Skeletal muscle cell (primary cell): ENCODE measurements at places on chromosomes 4 and X.

DNA sequence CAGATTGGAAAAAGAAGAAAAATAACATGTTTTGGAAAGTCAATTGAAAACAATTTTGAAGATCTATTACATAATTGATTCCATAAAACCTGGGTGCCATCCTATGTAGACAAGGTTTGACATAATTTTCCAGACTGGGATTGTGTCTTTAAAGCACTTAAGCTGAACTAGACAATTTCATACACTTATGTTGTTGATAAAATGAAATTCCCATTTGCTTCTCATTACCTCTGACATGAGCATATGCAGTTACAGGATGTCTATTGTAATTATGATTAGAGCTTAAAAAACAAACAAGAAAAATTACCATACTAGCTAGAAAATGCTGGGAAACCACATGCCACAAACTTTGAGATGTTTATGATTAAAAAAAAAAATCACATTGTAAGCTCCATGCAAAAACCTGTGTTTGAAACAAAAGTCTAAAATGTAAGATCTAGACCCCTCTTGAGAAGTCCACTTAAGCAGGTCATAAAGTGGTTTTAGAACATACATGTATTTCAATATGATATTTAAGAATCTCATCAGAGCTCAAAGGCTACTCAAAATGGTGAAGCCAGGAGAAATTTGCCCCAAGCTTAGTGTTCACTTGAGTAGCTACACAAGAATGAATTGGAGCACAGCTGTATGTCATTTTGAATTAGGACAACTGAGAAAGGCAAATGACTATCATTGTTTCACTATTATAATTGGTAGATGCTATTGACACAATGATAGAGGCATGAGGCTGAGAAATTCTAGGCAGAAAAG is 181.1 kb upstream of the PABPC4L start:
- DNase-seq = no peak

DNA sequence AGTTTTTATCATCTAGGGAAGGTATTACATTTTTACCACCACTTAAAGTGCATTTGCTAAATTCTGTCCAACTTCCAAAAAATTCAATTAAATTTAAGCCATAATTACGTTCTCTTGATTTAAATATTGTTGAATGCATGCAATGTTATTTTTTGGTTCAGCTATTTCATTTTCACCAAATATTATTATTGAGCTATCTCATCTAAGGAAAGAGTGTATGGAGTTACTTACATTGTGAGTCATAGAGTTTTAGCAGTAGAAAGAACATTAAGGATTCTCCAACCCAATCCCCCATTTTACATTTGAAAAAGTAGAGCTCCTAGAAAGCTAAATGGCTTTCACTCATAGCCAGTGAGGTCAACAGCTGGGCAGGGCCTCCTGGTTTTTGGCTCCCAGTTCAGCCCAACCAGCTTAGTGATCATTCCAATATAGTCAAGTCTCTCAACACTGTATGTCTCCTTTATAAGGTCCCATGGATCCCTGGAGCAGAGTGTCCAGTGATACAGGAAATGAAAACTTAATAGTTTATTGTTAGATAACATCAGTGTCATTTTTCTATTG is 60.5 kb downstream of the NDNF start:
- DNase-seq = no peak

DNA sequence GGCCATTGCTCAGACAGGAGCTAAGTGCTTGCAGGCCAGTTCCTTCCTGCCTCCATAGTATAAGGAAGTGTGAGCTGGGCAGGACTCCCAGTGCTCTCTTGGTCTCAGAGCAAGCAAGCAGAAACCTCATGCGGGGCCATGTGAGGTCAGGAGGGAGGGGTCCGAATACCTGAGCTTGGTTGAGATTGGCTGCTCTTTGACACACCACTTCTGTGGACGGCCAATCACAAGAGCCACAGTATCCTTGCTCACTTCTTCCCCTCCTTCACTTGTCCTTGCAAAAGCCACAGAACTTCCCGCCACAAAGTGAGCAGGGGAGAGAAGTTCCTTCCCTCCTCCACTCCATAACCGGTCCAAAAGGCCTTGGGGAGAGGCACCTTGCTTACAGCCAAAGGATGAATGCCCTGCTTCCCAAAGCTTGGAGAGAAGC is 56.7 kb downstream of the PRPS1 start:
- peak; percentile 73 for DNase-seq

GRCh38 chr4:84151574-84151973 is 347.5 kb downstream of the NKX6-1 start:
- DNase-seq = no peak

- no peak for DNase-seq
Observed at GRCh38 chr4:7197910-7198309, 5.6 kb downstream of the SORCS2 start.

DNA sequence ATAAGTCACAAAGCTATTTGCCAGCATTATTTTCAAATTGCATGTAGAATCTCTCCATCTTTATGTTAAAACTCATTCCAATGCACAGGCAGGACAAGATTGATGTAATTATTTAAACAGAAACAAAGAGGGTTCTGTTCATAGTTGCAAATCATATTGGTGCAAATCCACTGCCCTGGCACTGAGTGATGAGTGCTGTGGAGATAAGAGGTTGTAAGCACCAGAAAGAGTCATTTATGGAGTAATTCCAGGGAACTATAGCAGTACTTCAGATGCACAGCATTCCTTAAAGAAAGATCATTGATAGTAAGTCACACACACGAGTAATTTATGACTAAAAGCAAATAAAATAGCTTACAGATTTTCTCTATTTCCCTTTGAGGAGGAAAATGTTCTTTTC is 337.7 kb upstream of the CTSO start:
- DNase-seq = peak; percentile 25

- DNase-seq = no peak
Observed at GRCh38 chrX:40700640-40701342, 34.6 kb downstream of the MED14 start.

DNA sequence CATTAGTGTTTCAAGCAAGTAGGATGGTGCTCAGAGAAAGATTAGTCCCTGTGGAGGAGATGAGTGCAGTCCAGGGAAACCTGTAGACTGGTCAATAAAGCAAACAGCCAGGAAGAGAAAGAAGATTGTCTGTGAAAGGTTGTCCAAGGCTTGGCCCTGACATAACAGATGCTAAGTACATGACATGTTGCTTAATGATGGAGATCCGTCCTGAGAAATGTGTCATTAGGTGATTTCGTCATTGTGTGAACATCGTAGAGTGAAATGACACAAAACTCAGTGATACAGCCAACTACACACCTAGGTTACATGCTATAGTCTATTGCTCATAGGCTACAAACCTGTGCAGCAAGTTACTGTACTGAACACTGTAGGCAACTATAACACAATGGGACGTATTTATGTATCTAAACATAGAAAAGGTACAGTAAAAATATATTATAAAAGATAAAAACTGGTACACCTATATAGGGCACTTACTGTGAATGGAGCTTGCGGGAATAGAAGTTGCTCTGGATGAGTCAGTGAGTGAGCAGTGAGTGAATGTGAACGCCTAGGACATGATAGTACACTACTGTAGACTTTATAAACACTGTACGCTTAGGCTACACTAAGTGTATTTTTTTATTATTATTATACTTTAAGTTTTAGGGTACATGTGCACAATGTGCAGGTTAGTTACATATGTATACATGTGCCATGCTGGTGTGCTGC is 9.0 kb upstream of the PRSS48 start:
- DNase-seq = no peak

DNA sequence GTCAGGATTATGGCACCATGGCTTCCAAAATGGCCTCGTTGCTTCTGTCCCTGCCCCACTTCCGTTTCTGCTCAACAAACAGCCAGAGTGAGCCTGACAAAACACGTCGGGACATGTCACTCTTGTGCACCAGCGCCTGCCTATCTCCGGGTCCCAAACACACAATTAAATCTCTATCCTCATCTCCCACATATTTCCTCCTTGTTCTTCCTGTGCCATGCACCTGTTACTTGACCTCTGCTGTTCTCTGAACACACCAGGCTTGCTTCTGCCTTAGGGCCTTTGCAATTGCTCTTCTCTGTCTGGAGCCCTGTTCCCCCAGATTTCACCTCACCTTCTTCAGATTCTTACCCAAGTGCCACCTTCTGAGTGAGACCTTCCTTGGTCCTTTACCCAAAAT is 12.7 kb upstream of the CD38 start:
- no peak for DNase-seq

DNA sequence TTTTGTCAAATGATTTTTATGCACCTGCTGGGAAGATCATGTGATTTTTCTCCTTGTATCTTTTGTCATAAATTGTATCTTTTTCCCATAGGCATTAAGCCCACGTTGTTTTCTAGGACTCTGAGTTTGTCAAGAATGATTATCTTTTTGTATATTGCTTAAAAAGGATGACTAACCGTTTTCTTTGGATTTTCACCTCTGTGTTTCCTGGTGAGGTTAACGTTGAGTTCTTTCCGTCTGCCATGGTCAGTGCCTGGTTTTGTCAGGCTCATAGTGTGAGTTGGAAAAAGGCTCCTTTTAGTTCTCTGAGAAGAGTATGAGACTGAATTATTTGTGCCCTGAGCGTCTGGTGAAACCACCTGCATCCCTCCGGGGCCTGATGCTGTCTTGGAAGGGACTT is 21.9 kb downstream of the PCGF3 start:
- no peak for DNase-seq

GRCh38 chrX:149652232-149652981 is 20.8 kb upstream of the TMEM185A start:
- no peak for DNase-seq

DNA sequence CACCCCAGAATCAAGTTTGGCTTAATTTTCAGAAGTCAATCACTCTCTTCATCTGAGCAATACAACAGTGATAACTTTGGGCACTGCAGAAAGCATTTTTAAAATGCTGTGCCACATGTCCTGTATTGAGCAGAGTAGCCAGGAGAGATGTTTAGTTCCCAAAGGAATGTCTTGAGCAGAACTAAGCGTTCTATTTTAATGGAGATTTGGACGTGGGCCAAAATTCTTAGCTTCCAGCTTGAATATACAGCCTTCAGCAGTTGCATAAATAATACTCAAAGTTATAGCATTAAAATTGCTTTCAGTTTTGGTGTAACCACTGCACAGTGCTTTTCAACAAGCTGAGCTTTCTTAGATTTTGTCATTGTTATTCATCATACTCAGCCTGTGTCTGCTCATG is 679.2 kb downstream of the NLGN4X start:
- DNase-seq = no peak

DNA sequence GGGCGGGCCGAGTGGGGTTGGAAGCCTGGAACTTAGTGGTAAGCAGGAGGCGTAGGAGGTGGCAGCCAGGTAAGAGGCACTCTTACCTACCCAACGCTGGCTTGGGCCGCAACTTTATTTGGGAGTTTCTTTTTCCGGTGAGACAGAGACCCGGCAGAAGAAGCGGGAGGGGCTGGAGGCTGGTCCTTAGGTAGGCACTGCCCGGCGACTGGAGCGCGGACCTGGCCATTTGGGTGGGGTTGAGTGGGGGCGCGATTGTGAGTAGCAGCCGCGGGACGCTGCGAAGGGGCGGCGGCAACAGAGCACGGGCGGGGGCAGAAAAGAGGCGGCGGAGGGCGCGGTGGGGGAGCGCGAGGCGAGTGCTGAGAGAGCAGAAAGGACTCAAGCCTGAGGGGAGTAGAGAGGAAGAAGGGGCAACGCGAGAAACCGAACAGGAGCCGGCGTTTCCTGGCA is 334 bp upstream of the POU4F2 start:
- no peak for DNase-seq

DNA sequence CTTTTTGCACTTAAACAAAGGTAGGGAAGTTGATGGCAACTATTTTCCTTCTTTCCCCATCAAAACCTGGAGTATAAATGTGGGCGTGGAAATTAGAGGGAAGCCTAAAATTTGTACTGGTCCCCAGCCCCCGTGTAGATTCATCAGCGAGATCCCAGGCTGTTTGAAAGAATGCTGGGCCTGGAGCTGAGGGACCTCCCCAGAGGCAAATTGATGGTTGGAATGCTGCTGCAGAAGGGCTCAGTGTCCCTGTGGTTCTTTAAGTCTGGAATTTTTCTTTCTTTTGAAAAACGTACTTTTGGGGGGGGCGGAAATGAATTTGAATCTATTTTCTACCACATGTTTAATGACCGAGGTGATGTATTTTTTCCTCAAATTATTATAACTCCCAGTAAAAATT is 197.2 kb downstream of the CBR4 start:
- no peak for DNase-seq

- DNase-seq = no peak
Observed at GRCh38 chrX:38898261-38898660, 97.0 kb downstream of the MID1IP1 start.

DNA sequence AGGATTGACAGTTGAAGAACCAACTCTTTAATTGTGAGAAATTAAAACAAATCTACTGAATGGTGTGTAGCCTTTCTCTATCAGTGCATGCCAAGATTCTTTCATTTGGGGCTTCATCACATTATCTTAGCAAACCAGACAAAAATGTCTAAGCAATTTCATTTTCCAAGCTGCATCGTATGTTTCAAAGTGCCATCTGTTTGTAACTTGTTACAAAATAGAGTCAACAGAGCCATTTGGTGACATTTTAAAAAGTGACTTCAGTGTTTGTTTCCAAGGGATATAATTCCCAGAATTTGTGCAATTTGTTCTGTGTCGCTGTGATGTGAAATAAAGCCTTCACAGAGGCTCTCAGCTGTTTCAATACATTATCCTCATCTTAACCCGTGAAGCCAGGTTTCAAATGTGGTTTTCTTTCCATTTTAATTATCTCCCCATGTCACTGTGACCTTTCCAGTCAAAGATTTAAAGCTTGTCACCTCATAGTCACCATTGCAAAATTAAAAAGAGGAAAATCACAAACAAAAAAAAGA is 46.0 kb upstream of the C1QTNF7 start:
- no peak for DNase-seq

GRCh38 chr4:23134331-23134730 is 441.6 kb downstream of the GBA3 start:
- DNase-seq = no peak

DNA sequence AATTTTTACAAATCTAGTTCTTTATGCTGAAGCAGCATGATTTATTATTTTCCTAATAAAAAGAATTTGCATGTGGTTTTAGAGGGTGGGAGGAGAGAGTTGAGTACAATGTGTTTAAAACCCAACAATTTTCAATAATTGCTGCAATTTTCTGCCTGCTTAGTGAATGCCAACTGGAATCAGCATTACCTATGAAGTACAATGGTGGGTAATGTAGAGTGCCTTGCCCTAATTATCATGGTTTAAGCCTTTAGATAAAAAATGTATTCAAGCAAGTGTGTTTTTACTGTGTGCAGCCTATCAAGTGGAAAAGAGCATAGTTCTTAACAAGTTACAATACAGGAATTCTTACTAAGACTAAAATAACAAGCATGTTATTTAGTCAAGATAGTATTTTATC is 77.9 kb upstream of the ANKRD50 start:
- no peak for DNase-seq

GRCh38 chr4:143773998-143774895 is 73.8 kb upstream of the FREM3 start:
- peak; percentile 4 for DNase-seq

- no peak for DNase-seq
Observed at GRCh38 chr4:66923081-66923865, 622.0 kb downstream of the CENPC start.

DNA sequence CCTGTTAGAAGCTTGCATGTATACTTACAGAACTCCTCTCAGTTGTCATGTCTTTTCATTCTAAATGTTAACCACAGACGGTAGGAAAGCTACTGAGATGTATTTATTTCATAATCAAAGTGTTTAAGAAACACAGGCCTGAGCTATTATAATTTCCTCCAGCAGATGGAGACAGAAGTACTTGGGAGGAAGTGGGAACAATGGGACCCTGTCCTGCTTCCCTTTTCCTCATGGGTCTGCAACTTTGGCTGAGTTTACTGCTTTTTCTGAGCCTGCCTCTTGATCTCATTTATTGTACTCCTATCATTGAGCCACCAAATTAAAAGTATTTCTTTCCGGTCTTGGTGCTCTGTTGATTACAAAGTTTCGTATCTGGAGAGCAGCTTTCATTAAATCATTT is 67.7 kb upstream of the SPANXN2 start:
- no peak for DNase-seq
